Diencephalon (tissue), 1 donor: ENCODE measurements at places on chromosomes 1 and 21. TPM values are rescaled to one million over a fixed set of nuclear protein-coding genes. Genes with fewer than 3 reads are reported as not detected.

NBPF4 gene
- 0.46 TPM for total RNA-seq

SLC45A1 gene
- 10.8 TPM for total RNA-seq

CELA3A gene
- total RNA-seq, result not detected

TBX19 gene
- 0.69 TPM for total RNA-seq

MTMR11 gene
- 6.2 TPM for total RNA-seq

PIGR gene
- total RNA-seq, result not detected

ANGPTL3 gene
- total RNA-seq, result not detected

IRF6 gene
- 2.1 TPM for total RNA-seq

ATP6V1G3 gene
- total RNA-seq, result not detected

EXTL1 gene
- total RNA-seq, result 2.5 TPM

OR14I1 gene
- not detected for total RNA-seq
